ENCODE measurements at places on chromosomes 6 and 20.

DNA sequence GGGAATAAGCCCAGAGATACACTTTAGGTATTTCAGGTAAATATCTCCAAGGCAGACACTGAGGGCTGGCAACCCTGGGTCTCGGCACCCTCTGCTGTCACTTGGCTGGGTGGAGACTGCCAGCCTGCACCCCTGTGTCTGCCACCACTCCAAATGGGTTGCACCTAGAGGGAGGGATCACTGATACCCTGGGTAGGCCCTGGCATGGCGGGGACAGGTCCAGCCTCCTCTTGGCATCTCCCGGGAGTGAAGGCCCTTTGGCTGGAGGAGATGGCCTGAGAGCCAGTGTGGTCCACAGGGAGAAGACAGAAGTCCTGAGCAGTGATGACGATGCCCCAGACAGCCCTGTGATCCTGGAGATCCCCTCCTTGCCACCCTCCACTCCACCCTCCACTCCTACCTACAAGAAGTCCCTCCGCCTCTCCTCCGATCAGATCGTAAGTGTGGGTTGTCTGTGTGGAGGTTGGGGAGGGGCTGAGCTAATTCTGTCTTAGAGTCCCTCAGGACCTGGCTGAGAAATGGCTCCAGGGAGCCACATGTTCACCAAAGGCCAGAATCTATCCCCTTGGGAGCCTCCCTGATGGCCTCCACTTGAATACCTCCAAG lies 10.9 kb downstream of the EMILIN3 start:
- no peak for DNase-seq

DNA sequence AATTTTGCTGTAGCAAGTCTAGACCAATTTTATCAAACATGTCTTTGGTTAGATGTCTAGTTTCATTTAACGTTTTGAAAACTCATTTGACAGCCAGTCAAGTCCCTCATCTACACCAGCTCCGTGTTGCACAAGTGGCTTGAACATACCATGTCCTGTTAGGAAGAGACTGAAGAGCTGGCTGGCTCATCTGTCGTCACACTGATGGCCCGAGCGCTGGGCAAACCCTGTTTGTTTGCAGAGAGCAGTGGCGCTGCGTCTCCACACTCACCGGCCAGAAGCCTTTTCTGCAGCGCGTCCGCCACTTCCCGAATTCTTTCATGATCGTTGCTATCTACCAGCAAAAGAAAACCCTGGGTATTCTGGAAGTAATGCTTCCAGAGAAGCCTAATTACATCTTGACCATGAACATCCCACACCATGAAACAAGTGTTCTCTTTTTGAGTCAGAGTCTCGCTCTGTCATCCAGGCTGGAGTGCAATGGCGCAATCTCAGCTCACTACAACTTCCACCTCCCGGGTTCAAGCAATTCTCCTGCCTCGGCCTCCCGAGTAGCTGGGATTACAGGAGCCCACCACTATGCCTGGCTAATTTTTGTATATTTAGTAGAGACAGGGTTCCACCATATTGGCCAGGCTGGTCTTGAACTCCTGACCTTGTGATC lies 10.7 kb upstream of the TCFL5 start:
- no peak for DNase-seq

DNA sequence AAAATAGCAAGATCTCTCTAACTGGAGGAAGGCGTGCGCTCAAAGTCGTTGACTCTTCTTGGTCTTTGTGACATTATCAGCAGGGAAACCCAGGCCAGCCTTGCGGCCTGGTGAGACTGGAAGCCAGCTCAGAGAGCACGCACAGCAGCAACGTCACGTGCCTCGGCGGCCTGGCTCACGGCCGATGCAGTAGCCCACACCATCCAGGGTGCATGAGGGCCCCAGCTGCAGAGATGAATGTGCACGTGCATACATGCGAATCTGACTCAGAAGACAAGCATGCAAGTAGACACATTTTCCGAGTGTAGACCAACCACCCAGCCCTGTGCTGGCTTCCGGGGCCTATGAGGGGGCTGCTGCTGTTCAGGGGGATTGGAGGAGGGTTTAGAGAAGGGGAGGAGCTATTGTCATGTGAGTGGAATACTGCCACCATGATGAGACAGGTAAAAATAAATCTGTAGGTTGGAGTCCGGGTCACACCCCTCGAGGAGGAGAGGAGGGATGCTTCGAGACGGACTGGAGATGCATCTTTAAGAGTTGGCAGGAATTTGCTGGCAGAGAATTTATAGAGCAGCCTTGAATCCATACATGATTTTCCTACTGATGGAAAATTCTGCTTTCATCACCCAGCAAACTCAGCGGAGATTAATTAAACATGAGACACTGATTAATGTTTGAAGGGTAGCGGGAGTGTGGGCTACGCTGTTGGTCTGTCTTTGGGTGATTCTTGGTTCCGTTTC lies 388.2 kb downstream of the CDH4 start:
- no peak for DNase-seq

DNA sequence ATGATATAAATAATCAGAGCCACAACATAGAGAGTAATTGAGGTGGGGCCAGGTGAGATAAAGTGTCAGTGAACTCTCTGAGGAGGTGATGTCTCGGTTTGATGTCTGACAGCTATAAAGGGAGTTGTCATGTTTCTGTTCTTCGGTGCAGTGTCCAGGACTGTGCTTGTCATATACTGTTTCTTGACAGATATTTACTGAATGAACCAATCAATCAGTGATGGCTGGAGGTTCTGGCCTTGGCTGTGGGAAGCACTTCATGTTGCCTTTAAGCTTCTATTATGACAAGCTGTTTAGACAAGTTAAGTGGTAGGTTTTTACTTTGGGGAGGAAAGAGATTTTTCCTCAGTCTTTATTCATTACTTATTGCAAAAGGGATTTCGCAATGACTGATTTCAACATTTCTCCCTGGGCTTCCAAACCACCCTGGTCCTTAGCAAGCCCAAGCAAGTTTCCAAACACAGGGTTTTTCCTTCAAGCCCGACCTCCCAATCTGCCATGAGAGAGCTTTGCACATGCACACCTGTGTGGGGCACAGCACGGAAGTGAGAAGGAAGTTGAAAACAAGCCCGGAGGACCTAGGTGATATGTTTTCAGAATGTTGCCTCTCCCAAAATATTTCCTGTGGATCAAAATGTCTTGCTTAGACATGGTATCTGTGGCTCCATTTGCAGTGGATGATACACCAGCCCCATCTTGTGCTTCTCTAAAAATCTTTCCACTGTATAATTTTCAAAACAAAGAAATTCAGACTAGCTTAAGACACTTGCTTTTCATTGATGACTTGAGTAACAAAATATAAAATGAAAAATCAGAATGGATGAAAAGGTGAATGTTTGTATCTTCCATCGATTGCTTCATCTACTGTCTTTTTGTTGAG lies 567.3 kb upstream of the BTBD3 start:
- DNase-seq: no peak

- no peak for DNase-seq
Measured at GRCh38 chr6:66068033-66068432, 361.0 kb upstream of the EYS start.
